HTR-8/SVneo (cell line): ENCODE measurements at places on chromosomes 11 and 22.

DNA sequence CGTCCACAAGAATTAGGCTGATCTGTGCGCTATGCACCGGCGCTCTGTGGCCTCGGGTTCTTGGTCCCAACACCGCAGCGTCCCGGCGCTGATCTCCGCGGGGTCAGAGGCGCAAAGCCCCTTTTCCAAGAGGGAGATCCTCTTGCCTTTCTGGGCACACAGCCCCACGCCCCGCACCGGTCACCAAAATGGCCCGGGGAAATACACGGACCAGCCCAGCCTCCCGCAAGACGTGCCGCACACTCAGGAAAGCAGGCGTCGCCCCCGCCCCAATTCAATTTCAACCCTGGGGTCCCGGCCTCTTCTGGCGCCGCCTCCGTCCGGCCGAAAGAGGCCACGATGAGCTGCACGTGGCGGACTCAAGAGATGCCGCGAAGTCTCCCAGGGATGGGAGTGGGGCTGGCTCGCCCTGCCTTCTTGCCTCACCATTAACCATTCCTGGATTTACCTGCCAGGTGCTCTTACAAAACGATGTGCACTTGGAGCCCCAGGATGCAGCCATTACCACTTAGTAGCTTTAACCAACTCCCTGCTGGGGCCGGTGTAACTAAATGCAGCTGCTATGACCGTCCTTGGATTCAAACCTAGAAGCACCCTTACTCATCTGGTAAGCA lies 10.5 kb downstream of the PIWIL3 start:
- DNase-seq = no peak

DNA sequence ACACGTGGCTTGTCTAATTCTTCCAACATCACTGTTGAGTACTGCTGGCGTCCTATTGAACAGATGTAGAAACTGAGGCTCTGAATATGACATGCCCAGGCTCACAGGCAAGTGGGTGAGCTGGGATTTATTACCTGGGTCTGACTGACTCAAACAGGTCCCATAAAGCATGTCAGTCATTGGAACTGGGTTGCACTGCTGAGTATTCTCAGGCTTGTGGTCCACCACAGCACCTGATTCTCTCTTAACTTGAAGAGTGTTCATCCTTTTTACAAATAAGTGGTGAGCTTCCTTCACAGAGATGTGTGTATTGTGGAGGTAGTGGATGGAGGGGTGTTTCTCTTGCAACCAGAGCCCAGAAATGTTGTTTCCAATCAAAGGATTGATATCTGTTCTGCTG lies 44.5 kb downstream of the SC5D start:
- DNase-seq = no peak

DNA sequence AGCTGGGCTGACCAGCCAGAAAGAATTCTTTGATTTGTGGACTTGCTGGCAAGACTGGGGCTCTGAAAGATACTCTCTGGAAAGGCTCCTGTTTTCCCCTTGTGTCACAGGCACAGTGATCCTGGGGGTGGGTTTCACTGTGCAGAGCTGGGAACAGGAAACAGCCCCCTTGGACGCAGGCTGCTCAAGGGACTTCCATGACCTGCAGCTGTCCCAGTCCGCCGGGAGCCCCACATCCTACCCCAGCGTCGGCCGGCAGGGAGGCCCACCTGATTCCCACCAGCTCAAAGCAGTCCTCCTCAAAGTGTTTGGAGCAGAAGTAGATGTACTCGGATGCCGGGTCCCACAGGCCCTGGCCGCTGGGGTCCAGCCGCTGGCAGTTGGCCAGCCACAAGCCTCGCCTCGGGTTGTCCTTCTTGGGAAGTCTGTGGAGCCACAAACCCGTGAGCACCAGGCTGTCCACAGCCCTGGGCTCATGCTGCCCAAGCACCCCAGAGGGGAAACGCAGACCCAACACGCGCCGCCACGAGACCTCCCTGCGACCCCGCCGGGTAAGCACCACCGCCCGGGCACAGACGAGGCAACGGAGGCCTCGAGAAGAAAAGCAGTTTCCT lies 824 bp downstream of the THAP7 start:
- no peak for DNase-seq

DNA sequence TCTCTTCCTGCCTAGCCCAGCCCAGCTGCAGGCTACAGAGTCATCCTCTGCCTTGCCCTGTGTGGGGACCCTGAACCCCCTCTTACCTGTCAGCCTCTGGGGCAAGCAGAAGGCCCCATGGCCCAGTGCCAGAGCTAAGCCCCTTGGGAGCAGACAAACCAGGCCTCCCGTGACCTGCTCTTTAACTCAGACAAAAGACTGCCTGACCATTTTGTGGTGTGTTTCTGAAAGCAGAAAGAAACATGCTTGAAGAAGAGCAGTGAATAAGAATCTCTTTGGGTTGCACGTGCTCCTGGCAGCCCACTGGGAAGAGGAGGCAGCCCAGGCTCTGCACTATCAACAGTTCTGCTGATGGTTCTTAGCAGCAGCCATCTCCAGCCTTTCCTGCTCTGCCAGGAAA lies 118.6 kb downstream of the GRIK4 start:
- DNase-seq = no peak

DNA sequence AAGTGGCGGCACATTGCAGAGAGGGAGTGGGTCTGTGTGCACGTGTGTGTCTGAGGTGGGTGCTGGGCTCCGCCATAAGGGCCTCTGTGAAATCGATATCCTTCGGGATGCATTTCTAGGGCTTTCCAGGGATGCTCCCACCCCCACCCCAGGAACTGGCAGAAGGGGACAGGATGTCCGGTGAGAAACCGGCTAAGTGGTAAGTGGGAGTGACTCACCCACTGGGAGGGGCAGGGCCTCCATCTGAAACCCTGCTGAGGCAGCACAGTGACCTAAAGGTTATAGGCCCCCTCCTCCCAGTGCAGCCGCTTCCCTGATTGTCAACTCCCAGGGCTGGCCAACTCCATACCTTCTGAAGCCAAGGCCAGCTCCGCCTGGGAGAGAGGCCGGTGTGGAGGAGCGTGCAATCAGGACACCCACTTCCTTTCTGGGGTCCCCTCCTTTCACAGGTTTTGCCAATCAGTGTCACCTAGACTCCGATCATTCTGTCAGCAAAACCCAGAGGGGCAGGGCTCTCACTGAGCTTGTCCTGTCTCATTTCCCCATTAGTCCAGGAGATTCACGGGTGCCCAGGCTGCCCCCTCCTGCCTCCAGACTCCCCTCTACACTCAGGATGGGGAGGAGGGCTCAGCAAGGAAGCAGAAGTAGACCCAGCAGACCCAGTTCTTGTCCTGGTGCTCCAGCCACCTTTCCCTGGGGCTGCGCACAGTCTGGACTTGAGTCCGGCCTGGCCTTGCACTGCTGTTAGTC lies 44.5 kb downstream of the NECTIN1 start:
- DNase-seq = peak; percentile 84
